ENCODE measurements at places on chromosomes 2 and 18.

DNA sequence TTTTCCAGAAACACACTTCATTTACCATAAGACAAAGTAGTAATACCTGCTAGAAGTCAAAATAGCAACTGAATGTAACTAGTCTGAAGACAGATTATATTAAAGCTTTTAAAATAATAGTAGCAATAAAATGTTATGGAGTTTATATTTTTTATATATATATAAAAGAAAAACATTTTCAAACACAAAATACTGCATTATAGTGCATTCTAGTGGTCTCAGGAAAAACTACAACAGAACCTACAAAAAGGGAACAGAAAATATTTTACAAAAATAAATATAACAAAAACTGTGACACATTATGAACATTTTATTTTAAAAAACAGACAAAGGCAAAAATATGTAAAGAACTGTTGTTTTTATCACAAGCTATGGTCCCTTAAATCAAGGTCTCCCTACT is 48.0 kb downstream of the STRN start:
- DNase-seq = no peak

- no peak for DNase-seq
These were observed 711 bp downstream of the GPR17 start for GRCh38 chr2:127646487-127647241.

DNA sequence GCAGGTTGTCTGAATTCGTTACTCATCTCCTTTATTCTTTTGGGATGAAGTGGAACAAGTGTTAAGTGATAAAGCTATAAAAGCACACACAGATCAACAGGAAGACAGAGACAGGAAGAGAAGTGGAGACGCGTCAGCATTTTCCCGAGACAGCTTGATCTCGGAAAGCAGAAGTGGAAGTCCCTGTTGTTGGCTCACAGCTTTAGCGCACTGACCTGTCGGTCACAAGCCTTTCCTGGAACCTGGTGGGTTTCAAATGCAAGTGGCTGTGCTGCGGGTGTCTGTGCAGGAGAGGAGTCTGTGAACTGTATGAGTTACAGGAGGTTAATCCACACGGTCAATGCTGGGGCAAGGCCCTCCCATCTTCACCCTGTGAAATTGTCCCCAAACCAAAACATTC is 116.6 kb upstream of the PELI1 start:
- peak; percentile 44 for DNase-seq

GRCh38 chr2:63589148-63589958 is 590 bp downstream of the MDH1 start:
- DNase-seq = no peak

GRCh38 chr2:181407171-181407570 is 50.0 kb upstream of the ITGA4 start:
- no peak for DNase-seq

DNA sequence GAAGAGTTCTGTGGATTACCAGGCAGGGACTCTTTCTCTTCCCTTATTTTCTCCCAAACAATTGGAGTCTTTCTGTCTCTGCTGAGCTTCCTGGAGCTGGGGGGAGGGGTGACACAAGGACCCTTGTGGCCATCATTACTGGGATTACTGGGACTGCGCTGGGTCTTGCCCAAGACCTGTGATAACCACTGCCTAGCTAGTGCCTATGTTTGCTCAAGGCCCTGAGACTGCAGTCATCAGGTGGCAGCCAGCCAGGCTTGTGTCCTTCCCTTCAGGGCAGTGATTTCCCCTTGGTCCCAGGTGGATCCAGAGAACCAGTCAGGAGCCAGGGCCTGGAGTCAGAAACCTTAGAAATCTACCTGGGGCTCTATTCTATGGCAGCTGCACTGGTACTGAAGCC is 355.6 kb downstream of the PARD3B start:
- no peak for DNase-seq

GRCh38 chr2:233976690-233977294 is 59.6 kb downstream of the TRPM8 start:
- DNase-seq = no peak

GRCh38 chr2:180829261-180829660 is 151.1 kb upstream of the UBE2E3 start:
- DNase-seq = no peak

All from GM19239 (cell line).